ENCODE measurements at places on chromosomes 3 and 15.

- no peak for DNase-seq
These were observed 15.1 kb upstream of the RFTN1 start for GRCh38 chr3:16528581-16528993.

DNA sequence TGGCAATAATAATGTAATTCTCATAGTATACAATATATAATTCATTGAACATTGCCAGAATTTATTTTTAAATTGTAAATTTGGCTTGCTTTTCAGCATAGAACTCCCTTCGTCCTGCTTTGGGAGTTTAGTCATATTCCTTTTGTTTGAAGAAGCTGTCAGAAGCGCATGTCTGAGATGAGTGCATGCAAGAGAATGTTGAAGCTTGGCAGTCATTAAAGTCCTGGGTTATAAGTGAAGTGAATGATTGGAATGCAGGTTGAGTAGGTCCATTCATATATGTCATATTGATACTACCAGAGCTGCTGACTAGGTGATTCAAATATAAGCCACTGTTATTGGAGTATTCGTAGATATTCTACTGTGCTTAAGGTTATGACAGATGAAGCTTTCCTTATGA is 243.6 kb upstream of the MDFIC2 start:
- no peak for DNase-seq

DNA sequence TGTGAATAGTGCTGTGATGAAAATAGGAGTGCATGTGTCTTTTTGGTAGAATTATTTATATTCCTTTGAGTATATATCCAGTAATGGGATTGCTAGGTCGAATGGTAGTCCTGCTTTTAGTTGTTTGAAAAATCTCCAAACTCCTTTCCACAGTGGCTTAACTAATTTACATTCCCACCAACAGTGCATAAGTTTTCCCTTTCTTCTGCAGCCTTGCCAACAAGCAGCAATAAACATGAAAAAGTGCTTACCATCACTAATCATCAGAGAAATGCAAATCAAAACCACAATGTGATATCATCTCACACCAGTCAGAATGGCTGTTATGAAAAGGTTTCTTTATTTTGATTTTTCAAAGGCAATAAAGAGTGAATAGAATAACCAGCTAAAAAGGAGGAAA is 1105.9 kb downstream of the NAALADL2 start:
- DNase-seq = no peak

- DNase-seq = no peak
These were observed 88.9 kb upstream of the CBLB start for GRCh38 chr3:105957722-105958121.

DNA sequence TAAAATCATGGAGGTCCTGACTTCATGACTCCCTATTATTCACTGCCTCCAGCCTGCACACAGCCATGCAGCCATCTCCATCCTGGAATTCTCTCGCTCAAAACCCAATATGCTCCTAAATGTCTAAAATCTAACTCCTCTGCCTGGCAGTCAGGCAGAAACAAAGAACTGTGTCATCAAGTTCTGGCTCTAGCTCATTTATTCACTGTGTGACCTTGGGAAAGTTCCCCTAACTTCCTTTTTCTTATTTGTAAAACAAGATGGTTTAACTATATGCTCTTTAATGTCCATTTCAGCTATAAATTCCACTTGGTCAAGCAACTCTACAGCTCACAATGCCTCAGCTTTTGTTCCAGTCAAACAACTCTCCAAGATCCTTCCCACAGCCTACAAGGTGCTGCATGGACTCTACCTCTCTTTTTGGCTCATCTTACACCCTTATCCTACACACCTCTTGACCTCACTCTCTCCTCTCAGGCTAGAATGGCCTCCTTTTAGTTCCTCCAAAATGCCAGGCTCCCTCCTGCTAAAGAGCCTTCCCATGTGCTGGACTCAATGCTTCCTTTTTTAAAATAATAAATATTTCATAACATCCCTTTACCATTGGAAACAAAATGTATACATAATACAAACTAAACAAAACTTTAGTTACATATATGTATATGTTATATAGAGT is 16.4 kb downstream of the PIK3CB start:
- DNase-seq = no peak

DNA sequence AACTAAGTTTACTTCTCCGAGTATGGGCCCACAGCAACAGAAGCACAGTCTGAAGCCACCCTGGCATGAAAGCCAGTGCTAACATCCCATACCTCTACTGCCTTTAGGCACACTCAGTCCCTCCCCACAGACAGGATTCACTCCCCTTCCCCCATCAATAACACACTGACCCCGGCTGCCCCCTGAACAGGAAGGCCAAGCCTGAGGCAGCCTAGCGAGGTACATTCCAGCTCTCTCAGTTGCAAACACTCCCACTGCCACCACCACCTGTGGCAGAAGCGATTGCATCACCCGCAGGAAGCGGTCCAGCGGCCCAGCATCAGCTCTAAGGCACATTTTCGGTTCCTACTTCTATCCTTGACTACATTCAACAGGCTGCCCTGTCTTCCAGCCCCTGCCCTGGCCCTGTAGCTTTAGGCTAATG is 7.0 kb upstream of the BMF start:
- DNase-seq = no peak

GRCh38 chr3:123640311-123640710 is 55.5 kb upstream of the HACD2 start:
- no peak for DNase-seq

- no peak for DNase-seq
These were observed 44.8 kb upstream of the RPL32 start for GRCh38 chr3:12886106-12886679.

DNA sequence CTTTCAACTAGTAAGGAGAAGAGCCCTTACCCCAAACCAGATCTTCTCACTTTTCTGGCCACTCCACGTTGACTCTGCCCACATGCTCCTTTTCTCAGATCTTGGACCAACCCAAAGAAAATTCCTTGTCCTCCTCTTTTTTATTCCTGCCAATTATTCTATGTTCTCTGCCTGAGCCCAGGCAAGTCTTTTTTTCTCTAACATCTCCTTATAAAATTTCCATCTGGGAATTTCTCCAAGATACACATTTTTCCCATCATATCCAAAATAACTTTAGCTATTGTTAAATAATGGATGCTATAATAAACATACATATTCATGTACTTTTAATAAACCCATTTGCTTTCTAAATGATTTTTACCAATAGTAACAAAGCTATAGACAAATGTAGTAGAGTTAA is 726.0 kb upstream of the ZNF385D start:
- DNase-seq = no peak

All from NCI-H2081 treated with DMSO at 0.1 percent for 48 hours (cell line).